Mesothelial cell of epicardium (in vitro differentiated cells): ENCODE measurements at places on chromosomes 5 and 9.

DNA sequence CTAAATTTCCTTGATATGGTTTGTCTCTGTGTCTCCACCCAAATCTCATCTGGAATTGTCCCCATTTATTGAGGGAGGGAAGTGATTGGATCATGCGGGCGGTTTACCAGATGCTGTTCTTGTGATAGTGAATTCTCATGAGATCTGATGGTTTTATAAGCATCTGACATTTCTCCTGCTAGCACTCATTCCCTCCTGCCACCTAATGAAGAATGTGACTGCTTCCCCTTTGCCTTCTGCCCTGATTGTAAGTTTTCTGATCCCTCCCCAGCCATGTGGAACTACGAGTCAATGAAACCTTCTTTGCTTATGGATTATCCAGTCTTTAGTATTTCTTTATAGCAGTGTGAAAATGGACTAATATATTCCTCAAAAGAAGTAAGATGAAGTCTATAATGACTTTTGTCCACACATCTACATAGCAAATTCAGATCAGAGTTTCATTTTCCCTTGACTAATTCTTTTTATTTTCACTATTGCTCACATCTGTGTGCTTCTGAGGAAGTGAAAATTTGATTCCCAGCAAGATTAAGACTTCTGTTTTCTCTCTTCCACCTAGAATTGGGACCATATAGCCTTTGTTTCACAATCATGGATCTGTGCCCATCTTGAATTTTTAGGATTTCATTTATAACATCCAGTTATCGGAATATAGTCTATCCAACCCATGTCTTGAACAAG, 393.5 kb downstream of the DMAC1 start:
- no peak for DNase-seq

GRCh38 chr9:104934691-104935500, 6.9 kb upstream of the ABCA1 start:
- no peak for DNase-seq

DNA sequence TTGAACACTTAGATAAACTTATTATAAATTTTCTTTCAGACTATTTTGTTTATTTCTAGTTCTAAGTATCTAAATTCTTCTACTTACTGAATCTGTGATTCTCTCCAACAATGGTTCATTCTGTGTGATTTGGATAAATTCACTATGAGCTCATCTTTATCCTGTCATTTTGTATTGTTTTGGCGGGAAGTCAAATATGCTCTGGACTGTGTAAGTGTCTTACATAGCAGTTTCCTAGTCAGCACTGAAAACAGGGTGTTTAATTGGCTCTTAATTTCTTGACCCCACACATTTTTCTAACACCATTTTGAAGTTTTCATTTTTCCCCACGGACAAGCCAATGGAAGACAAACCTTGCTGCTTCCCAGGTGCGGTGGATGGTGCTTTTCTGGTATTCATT, 207.0 kb upstream of the ACO1 start:
- no peak for DNase-seq

DNA sequence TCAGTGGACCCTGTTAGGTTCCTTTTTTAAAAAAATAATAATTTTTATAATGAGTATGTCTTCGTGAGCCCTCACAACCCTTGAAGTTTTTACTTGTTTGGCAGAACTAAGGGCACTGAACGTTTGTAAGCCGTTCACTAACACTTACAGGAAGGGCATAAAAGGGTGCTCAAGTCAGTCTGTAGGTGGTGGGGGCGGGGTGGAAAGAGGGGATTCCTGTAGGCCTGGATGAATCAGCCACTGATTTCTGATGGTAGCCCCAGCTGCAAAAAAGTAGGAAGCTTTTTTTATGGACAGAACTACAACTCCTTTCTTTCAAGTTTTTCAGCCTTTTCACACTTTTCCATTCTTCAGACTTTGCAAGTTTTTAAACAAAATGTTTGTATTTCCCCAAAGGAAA, 35.8 kb downstream of the PIK3R1 start:
- DNase-seq, result no peak

- DNase-seq, result no peak
These were observed 51.4 kb downstream of the GTF3C4 start for GRCh38 chr9:132721661-132722060.

GRCh38 chr9:22617156-22617555, 170.5 kb downstream of the DMRTA1 start:
- no peak for DNase-seq

DNA sequence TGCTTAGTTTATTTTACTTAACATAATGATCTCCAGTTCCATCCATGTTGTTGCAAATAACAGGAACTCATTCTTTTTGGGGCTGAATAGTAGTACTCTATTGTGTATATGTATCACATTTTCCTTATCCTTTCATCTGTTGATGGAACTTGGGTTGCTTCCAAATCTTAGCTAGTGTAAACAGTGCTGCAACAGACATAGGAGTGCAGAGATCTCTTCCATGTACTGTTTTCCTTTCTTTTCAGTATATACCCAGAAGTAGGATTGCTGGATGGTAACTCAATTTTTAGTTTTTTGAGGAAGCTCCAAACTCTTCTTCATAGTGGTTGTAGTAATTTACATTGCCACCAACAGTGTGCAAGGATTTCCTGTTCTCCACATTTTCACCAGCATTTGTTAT, 138.8 kb upstream of the POC5 start:
- no peak for DNase-seq

- peak; percentile 46 for DNase-seq
These were observed 17.6 kb upstream of the UBE2D2 start for GRCh38 chr5:139543423-139543991.

- DNase-seq, result peak; percentile 24
These were observed 72.4 kb upstream of the UNC5A start for GRCh38 chr5:176737746-176738636.

DNA sequence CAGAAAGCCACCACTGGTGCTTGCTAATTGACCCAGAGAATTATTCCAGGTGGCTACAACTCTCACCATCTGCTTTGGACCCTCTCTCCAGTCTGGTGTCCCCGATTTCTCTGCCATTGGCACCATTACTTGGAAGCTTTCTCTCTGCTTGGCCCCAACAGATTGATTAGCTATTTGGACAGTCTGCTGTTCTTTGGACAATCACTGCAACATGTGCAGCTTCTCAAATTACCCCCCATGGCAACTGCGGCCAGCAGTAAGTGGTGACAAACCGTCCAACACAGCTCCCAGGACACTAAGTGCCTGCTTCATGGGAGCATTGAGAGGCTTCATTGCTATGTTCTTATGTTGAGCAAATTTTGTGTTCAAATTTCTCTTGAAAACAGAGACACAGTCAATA, 309.8 kb downstream of the TAF11L14 start:
- DNase-seq, result no peak

DNA sequence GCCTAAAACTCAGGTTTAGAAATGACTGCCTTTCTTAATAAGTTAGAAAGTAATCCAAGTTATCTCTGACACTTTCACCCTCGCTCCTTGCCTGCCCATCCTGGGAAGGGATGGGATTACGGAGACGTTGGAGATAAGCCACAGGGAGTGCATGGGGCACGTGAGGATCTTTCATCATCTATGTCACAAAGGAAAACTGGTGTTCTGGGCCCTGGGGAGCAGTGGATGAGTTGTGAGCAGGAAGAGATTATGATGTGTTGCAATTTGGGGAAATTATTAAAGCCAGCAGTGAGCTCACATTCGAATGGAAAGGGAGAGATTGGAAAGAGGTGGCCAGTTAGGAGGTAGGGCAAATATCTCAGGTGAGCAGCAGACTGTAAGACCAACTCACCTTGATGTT, 12.8 kb downstream of the AFAP1L1 start:
- DNase-seq, result no peak

GRCh38 chr5:157682257-157682656, 10.9 kb downstream of the C5orf52 start:
- no peak for DNase-seq

DNA sequence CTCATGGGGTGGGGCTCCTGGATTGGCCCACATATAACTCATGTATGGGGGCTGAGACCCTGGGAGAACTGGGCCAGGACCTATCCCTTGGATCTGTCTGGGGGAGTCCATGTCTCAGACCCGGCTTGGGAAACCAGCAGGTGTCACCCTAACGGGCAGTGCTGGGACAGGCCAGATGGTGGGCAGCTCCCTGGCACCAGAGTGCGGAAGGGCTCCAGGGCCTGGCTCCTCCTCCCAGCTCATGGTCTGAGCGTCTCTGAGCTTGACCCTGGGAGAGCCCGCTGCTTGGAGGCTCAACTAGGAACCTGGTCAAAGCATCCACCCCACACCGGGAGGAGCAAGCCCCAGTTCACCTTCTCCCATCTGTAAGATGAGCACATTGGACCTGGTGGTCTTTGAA, 15.5 kb upstream of the NCS1 start:
- DNase-seq, result no peak

- no peak for DNase-seq
These were observed 8.1 kb downstream of the TTC16 start for GRCh38 chr9:127724012-127724411.

GRCh38 chr9:32877103-32877502, 93.8 kb downstream of the TMEM215 start:
- no peak for DNase-seq

DNA sequence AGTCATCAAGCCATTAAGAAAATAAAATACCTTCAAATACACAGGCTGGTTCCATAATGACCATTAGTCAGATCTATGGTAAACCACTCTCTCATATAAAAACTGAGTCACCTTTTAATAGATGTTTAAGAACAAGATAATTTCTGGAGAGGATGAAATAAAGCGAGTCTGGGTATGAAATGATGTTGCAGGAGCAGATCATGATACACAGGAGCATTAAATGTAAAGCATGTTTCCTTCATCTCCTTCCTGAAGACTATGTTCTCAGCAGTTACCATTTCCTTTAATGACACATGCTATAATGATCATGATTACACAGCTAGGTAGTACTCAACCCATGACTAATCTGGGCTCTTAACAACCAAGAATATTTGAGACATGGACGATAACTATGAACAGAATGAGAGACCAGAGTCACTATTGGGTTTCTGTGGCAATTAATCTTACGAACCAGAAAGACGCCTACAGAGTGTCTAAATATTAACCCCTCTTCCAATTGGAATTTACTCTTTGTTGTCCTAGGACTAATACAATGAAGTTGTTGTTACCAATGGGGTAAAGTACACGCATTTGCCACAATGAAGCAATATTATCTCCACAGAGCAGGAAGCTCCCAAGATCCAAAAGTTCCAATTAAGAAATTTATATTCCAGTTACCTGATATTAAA, 105.6 kb downstream of the NR6A1 start:
- no peak for DNase-seq

- no peak for DNase-seq
These were observed 4.4 kb downstream of the FGF10 start for GRCh38 chr5:44384816-44385215.

GRCh38 chr9:129751841-129752801, 721 bp downstream of the PTGES start:
- peak; percentile 64 for DNase-seq

GRCh38 chr9:87479801-87480201, 17.9 kb upstream of the DAPK1 start:
- DNase-seq, result no peak

DNA sequence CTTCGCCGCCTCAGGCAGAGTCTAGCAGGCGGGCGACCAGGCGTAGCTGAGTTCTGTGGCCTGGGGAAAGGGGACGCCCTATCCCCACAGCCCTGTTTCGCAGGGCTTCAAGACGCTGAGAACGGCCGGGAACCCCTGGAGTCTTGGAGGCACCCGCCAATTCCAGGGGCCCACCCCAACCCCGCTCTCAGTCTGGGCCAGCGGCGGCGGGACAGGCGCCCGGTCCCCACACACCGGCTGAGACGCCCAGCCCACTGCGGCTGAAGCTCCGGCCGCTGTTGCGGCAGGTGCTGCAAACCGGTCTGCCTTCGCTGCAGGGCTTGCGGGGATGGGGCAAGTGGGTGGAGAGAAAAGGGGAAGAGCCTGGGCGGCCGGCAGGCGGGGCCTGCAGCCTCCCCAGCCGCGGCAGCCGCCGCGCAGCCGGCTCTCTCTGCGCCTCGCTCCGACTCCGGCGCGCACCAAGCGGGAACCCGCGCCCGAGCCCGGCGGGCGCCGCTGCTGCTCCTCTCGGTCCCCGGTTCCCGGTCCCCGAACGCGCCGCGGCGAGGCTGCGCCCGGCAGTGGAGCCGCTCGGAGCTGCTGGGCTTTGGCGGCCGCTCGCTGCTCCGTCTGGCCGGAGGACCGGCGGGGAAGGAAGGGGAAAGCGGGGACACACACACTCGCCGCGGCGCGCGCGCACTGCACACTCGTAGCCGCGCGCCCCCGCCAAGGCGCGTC, at the start of gene PIP5K1B:
TSS of gene PIP5K1B (plus strand) at position 427 of the 717 bp plus-strand sequence. CDS start 117,375 bp downstream, outside the sequence.
- DNase-seq, result peak; percentile 58

DNA sequence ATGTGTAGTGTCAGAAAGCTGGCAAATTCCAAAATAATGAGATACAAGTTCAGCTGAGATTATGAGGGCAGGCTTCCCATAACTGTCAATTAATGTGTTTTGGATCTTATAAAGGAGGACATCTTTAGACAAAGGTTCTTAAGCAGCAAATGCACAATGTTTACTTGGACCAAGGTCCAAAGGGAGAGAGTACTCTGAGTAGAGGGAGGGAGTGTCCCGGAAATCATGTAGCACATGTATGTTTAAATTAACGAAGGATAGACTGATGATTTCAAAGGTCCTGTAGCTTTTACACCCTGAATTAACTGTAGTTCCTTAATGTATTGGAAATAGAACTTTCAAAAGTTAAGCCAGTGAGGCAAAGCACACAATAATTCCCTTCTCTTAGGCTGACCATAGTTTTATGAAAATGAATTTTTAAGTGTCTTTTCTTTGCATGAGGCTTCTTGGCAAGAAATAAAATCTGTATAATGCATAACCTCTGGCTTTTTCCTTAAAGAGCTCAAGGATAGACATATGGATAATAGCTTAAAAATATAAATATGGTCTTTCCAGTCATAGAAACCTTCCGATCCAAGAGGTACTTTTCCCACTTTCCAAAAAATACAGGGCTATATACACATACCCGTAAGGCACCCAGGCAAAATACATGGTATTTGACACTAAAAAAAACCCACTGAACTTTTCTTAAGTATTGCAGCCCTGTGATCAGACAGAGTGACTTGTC, 93.0 kb downstream of the PCSK5 start:
- no peak for DNase-seq

DNA sequence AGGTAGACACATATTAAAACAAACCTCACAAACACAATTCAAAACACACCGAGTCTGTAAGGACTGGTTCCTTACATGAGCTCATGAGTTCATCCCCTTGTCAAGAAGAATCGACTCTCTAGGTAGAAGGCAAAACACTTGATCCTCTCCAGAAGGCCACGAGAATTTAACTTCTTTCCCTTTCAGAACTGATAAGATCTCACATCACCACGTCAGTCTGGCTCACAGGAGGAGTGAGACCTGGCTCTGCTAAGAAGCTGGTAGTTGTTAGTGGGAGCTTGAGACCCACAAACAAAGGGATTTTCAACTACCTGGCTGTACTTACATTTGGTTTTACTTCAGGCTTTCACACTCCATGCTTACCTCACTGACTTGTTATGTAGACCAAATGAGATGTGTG, 459.2 kb downstream of the ARHGEF28 start:
- no peak for DNase-seq
